Activated naive CD4-positive, alpha-beta T cell treated with anti-CD3 and anti-CD28 coated beads, Interleukin-2, amount 50 U/mL, for 72 hours (primary cell): ENCODE measurements at places on chromosomes 4 and X. TPM values are rescaled to one million over a fixed set of nuclear protein-coding genes. Genes with fewer than 3 reads are reported as not detected.

DNA sequence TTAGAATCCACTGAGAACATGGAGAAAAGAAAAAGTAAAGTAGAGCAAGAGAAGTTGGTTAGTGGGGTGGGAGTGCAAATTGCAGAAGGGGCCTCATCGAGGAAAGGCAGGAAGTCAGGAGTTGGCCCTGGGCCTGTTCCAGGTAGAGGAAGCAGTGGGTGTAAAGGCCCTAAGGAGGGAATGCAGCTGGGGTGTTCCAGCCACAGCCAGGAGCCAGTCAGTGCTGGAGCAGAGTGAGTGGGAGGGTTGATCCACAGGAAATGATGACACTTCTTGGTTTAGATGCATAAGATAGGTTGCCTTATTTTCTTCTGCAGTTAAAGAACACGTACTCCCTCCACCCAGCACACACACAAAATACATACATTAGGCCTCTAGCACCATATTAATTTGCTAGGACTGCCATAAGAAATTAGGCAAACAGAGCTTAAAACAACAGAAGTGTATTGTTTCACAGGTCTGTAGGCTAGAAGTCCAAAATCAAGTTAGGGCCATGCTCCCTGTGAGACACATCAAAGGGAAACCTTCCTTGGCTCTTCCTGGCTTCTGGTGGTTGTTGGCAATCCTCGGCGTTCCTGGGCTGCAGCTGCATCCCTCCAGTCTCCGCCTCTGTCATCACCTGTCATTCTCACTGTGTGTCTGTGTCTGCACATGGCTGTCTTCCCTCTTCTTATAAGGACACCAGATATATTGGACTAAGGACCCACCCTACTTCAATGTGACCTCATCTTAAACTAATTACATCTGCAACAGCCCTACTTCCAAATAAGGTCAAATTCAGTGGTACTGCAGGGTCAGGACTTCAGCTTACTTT lies 205.9 kb downstream of the AASDH start:
- no peak for DNase-seq

- DNase-seq, result no peak
Measured at GRCh38 chr4:182427554-182427953, 184.4 kb downstream of the TENM3 start.

DNA sequence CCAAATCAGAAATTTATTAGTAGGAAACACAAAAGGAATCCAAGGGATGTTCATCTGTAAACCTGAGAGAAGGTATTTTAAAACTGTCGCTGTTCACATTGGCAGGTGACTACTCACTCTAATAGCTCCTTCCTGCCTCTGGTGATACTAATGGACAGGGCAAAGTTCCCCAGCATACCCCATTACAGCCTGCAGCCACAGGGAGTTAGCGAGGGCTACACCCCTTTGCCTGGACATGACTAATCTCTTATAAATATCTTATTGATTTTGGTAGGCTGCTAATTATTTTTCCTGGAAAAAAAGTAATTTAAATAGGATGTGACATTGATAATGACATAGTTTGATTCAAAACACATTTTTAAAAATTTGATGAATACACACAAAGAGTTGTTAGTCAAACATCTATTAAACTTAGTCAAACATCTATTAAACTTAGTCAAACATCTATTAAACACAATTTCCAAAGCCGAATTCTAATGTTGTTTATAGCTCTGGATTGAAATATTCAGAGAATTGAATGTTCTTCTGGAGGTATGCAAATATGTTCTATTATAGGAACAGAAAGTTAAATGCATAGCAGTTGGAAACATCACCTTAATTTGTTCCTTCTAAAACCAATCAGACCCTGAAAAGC lies 83.0 kb upstream of the CBR4 start:
- DNase-seq, result no peak

DNA sequence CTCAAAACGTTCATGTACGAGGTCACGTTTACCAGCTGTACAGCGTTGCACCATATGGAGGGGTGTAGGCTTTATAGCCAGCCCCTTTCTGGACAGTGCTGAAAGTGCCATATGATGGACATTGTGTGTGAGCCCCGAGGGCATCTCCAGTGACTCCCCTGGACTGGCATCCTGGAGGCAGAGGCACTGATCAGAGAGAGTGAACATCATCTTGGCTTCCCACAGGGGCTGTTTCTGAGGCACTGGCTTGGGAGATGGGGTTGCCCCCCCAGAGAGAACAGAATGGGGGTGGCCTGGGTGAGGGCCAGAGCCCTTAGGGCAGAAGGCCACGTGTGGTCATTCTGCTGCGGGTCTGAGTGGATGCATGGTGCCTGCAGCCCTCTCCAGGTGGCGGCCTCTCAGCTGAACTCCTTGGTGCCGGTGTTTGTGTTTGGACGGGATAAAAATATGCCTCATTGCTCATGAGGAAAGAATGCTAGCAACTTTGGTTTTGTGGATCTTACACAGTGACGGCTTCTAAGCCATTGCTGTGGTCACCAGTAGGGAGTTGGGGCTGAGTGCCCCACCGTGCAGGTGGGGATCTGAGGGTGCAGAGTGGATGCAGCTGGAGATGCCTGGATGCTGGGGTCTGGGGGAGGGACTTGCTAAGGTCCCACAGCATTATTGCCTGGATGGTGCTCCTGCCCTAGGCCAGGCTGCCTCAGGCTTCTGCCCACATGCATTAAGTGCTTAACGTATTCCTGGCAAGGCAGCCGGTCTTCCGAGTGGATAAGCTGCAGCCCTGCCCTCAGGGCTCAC lies 3.4 kb downstream of the WFS1 start:
- DNase-seq, result no peak

GRCh38 chr4:183823434-183823833 lies 81.7 kb upstream of the STOX2 start:
- DNase-seq, result no peak

GRCh38 chrX:20061855-20062254 lies 54.9 kb downstream of the MAP7D2 start:
- no peak for DNase-seq

Gene TEX11
- total RNA-seq, result not detected

Gene TSPAN5
- 26.7 TPM for total RNA-seq

Gene SPANXC
- total RNA-seq, result not detected

Gene SFRP2
- not detected for total RNA-seq

Gene ANKRD50
- total RNA-seq, result 0.51 TPM
